ENCODE measurements at places on chromosomes 4 and X.

DNA sequence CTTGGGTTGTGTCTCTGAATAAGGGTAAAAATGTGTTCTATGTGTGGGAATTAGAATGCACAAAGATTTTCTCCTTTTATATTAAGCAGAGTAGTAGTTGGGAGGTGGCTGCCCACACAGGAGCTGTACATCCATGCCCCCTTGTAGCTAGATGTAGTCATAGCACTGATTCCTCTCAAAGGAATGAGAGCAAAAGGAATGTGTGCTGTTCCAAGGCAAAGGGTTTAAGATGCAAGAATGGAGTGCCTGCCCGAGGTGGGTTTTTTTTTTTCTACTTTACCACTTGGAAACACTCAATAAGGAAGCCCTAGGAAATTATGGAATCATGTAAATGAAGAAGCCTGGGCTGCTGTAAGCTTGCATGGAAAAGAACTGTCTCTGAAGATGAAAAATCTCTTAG, 2183.2 kb upstream of the AGA start:
- no peak for DNase-seq

- peak; percentile 23 for DNase-seq
Measured at GRCh38 chrX:8453611-8454010, 11.0 kb upstream of the VCX3B start.

DNA sequence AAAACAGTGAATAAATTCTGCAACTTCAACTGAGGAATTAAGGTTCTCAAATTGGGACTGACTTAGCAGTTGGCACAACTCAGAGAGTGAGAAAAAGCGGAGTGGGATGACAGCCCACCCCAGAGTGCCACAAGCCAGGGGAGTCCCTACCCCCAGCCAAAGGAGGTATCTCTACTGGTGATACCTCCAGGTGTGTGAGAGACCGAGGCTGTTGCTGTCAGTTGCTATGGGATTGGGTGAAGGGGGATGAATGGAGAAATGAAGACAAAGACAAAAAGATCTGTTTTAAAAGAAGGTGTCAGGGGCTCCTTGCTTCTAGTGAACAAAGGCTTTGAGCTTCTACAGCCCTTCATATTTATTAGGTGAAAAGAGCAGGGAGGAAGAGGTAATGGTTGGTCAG, 71.4 kb upstream of the UGT2B10 start:
- DNase-seq: no peak

DNA sequence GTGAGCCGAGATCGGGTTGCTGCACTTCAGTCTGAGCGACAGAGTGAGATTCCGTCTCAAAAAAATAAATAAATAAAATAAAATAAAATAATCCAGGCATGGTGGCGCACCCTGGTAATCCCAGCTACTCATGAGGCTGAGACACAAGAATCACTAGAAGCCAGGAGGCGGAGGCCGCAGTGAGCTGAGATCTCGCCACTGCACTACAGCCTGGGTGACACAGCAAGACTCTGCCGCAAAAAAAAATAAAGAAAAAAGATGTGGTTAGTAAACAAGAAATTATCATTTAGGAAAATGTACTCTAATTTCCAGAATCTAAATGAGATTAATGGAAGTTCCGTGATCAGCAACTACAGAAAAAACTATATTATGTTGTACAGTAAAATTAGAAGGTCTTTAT, 14.5 kb upstream of the LRBA start:
- no peak for DNase-seq

- DNase-seq: no peak
Measured at GRCh38 chrX:42565739-42566138, 212.2 kb downstream of the PPP1R2C start.

DNA sequence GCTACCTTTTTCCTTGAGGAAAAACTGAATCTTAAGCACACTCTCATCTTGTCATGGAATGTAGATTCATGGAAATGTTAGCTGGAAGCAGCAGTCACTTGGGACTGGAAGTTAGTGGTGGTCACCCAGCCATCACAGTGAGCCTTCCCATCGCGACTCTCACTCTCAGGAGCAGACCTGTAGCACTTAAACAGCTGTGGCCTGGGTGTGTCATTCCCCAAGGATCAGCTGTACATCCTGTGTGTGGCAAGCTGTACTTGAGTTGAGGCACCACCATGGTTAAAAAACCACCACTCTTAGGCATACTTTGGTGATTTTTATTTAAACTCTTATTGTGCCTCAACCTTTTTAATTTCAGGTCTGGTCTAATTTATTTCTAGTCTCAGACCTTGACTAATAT, 46.7 kb downstream of the JADE1 start:
- no peak for DNase-seq

Measured in NCI-H69 (cell line).